Cortex of kidney (tissue), 1 donor: ENCODE measurements at places on chromosomes 16 and 17.

DNA sequence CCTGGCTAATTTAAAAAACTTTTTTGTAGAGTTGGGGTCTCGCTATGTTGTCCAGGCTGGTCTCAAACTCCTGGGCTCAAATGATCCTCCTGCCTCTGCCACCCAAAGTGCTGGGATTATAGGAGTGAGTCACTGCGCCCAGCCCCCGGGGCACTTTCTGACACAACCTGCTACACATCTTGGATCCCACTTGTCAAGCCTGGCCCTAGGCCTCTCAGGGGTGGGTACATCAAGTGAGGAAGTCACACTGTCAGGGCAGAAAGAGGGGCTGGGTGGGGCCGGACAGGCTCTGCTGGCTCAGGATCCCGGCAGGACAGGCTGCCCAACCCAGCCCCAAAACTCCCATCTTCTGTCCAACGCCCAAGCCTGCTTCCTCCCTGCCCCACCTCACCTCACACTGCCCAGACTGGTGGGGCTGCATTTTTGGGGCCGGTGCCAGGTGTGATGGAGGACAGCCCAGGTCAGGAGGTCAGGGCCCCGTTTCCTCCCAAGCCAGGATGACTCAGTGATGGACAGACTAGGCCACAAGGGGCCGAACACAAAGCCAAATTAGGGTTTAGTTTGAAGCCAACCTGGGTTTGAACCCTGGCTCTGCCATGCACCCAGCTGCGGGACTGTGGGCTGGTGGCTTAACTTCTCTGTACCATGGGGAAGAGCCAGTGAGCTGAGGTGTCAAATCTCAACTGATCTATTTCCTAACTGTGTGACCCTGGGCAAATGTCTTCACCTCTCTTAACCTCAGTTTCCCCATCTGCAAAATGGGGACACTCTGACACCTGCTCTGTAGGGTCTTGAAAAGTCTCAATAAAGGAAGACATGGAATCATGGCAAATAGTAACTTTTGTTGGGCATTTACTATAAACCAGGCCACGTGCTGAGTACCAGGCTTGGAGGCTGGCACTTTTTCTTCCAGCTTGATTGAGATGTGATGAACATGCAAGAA, 8.9 kb upstream of the PPL start:
- DNase-seq, result no peak

DNA sequence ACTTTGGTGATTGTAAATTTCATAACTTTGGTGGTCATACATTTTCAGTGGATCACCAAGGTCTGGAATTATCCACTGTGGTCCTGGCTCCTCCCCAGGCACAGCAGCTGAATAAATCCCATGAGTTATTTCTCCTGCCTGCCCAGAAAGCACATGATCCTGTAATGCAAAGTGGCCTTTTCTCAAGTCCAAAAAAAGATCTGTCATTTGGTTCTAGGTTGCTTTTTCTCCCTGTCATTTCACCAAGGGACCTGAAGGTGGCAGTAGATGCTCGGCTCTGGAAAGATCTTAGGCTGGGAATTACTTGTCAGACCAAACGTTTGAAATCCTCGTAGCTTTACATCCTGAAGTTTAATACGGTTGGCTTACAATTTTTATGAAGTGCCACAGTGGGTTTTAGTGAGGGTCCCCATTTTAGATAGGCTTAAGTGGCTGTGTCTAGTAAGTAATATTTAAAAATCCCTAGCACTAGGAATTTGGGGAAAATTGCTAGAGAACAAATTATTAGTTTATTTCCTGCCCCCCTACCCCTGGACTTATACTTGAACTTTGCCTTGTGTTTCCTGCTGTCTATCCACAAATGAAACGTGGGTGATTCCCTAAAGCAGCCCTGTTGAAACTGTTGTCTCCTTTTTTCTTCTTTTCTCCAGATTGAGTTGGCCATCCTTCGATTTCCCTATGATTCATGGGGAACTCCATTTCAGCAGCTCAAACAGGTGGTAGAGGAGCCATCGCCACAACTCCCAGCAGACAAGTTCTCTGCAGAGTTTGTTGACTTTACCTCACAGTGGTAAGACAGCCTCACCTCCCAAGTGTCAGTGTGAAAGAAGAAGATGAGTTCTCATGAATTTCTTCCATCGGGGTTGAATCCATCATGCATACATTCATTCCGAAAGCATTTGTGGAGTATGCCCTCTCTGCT, 111.7 kb downstream of the MAP2K6 start:
- no peak for DNase-seq

DNA sequence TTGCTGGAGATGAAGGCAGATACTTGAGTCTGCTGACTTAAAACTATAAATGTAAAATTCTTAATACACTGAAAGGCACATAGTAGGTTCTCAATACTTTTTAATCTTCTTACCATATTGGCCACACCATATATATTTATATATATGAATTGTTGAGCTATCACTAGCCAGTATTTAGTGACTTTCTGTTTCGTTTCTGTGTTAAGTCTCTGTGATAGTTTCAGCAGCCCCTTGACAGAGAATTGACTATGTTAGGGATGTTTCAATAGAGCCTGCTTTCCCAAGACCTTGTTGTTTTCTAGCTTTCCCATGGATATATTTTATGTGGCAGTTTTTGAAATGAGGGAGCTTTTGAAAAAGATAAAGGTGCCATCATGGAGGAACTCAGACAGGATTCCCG, 206.5 kb upstream of the GOT2 start:
- DNase-seq, result no peak

- DNase-seq, result no peak
These were observed 345.2 kb upstream of the PMFBP1 start for GRCh38 chr16:72517154-72517553.

- DNase-seq, result no peak
These were observed 15.0 kb upstream of the KCNJ18 start for GRCh38 chr17:21677126-21677910.

DNA sequence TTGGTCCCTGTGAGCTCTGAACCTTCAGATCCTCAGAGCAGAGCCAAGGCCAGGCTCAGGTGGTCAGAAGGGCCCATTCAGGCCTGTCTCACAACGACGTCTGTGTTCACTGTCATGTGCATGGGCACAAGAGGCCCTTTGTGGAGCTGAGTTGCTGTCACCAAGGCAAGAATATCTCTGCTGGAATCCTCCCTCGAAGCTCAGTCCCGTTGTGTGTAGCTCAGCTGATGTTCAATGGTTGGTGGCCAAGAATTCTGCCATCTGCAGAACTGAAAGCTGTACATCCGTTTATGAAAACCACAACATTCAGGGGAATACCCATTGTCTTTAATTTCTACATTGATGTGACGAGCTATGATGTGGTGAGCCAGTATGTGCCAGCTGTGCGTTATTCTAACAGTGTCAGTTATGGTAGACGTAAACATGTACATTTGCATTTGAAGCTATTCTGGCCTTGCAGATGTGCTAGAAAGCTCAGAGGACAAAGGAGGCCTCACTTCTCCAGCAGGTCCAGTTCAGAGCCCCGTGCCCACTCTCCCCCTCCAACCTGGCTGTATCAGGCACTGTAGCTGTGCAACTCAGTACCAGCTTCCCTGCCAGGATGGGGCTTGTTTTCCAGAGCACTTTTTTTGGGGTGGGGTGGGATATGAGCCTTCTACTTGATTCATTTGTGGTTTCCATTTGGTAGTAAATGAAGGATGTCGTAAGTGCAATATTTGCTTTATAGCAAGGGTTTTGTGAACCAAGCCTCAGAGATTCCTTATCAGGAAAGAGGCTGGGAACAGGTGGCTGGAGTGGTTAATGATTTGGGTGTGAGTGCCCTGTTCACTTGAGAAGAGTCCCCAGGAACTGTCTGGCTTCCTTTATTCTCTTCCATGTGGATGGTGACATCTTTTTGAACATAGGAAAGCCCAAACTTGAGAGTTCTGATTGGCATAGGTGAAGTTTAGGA, 56.1 kb downstream of the B9D1 start:
- no peak for DNase-seq

GRCh38 chr17:50830352-50830751, 5.0 kb upstream of the WFIKKN2 start:
- no peak for DNase-seq

GRCh38 chr17:42233156-42233555, 38.9 kb upstream of the GHDC start:
- DNase-seq, result no peak

GRCh38 chr16:9345046-9345445, 253.6 kb downstream of the HAPSTR1 start:
- no peak for DNase-seq

DNA sequence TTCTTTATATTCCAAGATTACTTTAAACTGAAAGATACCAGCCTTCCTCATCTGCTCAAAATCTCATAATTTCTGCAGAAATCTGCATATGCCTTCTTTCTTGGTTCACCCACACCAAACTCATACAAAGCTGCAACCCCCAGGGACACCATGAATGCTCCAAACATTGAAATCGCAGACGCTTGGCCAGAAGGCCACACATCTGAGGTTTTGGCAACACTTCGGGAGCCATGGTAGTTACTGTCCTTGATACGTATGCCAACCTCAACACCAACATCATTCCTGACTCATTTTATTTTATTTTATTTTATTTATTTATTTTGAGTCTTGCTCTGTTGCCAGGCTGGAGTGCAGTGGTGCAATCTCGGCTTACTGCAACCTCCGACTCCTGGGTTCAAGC, 11.8 kb downstream of the GSPT1 start:
- DNase-seq, result no peak

- no peak for DNase-seq
These were observed at the start of gene CDH1 for GRCh38 chr16:68737046-68737729. TSS of gene CDH1 (plus strand) at chr16:68737292. CDS start at chr16:68737416, 124 bp downstream.

GRCh38 chr17:51733166-51733565, 425.3 kb downstream of the CA10 start:
- DNase-seq, result no peak

DNA sequence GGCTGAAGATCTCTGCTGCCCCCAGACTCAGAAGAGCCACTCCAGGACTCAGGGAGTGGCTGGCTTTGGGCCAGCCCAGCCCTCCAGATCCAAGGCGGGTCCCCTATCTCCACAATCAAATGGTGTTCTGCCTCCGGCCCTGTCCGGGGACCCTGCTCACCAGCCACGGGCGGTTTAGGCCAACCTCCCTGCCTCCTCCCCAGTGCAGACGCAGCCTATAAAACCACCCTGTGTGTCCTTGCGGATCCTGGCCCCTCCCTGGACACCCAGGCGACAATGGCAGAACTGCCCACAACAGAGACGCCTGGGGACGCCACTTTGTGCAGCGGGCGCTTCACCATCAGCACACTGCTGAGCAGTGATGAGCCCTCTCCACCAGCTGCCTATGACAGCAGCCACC, at the start of gene SLC12A3:
SLC12A3 (plus strand) TSS at position 248 of the 400 bp plus-strand sequence; CDS start at position 277, 29 bp downstream.
- DNase-seq, result no peak

GRCh38 chr16:60318486-60318885, 1584.4 kb upstream of the GOT2 start:
- no peak for DNase-seq

DNA sequence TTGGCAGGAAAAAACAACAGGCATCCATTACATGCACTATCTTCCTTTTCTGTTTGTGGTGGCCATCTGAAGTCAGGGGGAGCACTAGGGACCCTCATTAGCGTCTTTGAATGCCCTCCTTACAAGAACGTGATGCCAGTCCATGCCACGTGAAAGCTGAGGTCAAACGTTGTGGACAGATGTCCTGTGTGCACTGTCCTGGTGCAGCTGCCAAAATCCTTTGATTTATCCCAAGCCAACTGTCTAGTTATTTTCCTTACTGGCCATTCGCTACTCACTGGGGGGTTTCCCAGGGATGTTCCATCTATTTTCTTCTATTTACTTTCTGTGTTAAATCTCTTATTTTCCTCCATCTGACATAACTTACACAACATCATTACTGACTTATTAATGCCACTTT, 135.7 kb downstream of the ABCA8 start:
- DNase-seq, result no peak
